Effector CD8-positive, alpha-beta T cell (primary cell): ENCODE measurements at places on chromosomes 12 and 14.

DNA sequence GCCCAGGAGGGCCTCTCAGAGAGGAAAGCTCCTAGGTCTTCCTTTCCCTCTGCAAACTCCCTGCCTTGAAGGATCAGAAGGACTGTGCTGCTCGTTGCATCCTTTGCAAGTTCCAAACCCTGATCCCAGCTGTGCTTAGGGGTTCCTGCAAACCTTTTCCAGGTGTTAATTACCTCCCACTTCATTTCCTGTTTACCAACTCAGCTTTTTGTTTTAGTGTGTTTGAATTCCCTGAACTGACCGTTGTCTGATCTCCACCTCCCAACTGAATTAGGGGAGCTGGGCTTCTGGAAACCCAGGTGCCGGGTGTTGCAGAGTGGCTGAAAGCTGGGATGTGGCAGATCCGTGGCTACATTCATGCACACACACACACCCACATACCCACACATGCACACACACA is 20.6 kb upstream of the BDKRB1 start:
- DNase-seq: no peak

DNA sequence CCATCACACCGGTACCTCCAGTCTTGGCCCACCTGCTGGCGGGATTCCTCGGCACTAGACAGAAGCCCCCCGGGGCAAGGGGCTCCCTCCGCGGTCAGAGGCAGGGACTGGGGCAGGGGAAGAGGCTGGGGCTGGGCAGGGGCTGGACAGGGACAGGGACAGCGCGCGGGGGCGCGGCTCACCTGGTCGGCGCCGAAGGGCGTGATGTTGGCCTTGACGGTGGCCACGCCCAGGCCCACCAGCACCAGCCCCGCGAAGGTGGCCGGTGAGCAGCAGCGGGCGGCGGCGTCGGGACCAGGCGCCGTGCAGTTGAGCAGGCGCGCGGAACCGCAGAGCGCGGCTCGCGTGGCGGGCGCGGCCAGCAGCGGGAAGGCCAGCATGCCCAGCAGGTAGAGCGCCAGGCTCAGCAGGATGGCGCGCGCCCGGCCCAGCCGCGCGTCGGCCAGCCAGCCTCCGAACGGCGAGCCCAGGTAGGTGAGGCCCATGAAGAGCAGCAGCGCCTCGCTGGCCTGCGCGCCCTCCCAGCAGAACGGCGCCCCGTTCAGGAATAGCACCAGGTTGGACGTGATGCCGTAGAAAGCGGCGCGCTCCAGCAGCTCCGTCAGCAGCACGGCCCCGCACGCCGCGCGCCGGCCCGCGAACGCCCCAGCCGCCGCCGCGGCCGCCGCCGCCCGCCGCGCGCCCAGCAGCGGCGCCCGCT is 392 bp downstream of the SLC15A4 start:
- DNase-seq: no peak

DNA sequence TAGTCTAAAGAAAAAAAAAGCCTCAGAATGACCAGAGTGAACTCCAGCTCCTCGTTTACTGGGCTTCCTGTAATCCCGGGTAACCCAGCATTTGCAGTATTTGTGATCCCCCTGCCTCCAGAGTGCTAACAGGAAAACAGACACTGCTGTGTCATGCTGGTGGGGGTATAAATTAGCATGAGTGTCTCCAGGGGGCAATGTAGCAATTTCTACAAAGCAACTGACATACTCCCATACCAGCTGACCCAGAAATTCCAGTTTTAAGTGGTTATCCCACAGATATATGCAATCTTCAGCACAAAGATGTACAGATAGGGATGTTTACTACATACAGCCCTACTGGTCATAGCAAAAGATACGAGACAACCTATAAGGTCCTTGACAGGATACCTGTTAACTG is 18.8 kb downstream of the TTC7B start:
- DNase-seq: no peak

DNA sequence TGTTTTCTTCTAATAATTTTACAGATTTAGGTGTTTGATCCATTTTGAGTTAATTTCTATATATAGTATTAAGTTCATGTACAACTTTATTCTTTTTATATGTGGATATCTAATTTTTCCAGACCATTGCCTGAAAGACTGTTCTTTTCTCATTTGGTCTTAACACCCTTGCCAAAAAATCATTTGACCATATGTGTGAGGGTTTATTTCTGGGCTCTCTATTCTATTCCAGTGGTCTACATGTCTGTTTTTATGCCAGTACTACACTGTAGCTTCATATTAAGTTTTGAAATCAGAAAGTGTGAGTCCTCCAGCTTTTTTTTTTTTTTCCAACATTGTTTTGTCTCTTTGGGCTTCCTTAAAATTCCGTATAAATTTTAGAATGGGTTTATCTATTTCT is 554.1 kb downstream of the KCNH5 start:
- no peak for DNase-seq

- DNase-seq: no peak
Measured at GRCh38 chr12:3341594-3341993, 149.4 kb upstream of the PRMT8 start.
